Left ventricle myocardium superior (tissue), 1 donor: ENCODE measurements at places on chromosomes 16 and 17. TPM values are rescaled to one million over a fixed set of nuclear protein-coding genes. Genes with fewer than 3 reads are reported as not detected.

RAPGEFL1 gene
- total RNA-seq: 3.8 TPM

RNF157 gene
- total RNA-seq: 18.0 TPM

CHD9NB gene
- 0.97 TPM for total RNA-seq

PHKB gene
- total RNA-seq: 71.0 TPM

GP2 gene
- total RNA-seq: not detected

TNFRSF17 gene
- not detected for total RNA-seq

TP53TG3B gene
- total RNA-seq: not detected

CDRT15 gene
- total RNA-seq: not detected

MAP2K6 gene
- 2.9 TPM for total RNA-seq

SLC9A5 gene
- 1.2 TPM for total RNA-seq

NPIPA8 gene
- total RNA-seq: not detected

HOXB4 gene
- total RNA-seq: 0.79 TPM

SLC7A6OS gene
- 14.2 TPM for total RNA-seq

CXCL16 gene
- total RNA-seq: 3.5 TPM

TMIGD1 gene
- total RNA-seq: not detected

C16orf74 gene
- total RNA-seq: 1.7 TPM

TPSB2 gene
- 7.3 TPM for total RNA-seq

TOB1 gene
- total RNA-seq: 107 TPM
